ENCODE measurements at places on chromosomes 6 and 20.

DNA sequence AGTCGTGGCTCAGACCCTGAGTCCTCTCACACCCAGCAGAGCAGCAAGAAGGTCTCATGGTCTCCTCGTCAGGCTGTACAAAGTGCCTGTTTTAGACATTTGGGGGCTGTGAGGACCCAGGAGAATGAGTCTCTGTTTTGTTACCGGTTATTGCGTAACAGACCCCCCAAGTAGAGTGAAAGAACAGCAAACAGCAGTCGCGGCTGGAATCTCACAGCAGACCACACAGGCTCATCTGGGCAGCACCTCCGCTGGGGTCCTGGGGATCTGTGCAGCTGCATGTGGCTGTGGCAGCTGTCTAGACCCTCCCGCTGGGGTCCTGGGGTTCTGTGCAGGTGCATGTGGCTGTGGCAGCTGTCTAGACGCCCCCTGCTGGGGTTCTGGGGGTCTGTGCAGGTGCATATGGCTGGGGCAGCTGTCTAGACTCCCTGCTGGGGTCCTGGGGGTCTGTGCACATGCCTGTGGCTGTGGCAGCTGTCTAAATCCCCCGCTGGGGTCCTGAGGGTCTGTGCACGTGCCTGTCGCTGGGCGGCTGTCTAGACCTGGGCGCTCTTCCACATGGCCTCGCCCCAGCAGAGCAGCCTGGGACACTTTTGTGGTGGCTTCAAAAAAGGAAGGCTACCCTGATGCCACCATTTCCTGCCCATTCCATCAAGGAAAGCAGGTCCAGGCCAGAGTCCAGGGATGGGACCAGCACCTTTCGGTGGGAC, 24.7 kb downstream of the ENTPD6 start:
- no peak for DNase-seq

- DNase-seq: no peak
These were observed 102.9 kb upstream of the KCNG1 start for GRCh38 chr20:51125780-51126179.

DNA sequence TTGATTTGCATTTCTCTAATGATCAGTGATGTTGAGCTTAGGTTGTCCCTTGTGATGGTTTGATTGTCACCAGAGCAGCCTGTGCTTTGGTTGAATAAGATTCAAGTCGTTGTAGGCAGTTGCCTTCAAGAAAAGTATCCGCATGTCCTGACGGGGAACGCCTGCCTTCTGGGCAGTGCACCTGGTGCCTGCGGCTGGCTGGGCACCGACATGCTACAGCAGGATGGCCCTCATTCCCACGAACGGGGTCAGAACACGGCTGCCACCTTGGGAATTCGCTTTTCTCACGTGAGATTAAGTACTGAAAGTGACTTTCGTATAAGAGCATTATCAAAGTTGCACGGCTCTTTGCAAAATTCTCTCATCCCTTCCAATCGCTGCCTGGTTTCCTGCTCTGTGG, 78.4 kb downstream of the CDH4 start:
- no peak for DNase-seq

DNA sequence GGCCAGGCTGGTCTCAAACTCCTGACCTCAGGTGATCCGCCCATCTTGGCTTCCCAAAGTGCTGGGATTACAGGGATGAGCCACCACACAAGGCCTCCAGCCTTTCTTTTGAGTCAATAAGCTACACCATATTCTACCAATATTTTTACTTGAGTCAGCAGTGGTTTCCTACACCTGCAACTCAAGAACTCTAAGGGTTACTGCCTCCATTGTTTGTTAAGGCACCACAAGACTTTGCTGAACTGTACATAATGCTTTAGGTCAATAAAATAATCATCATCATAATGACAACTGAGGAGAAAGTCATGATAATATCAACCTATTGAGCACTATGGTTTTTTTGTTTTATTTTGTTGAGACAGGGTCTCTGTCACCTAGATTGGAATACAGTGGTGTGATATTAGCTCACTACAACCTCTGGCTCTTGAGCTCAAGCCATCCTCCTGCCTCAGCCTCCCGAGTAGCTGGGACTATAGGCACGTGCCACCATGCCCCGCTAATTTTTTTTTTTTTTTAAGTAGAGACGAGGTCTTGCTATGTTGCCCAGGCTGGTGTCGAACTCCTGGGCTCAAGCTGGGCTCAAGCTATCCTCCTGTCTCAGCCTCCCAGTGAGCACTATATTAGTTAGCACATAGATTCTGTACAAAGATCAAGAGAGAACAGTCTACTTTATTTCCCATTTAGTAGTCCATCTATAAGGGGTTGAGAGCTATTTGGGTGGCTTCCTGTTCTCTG, 34.9 kb upstream of the ZMYND8 start:
- no peak for DNase-seq

- no peak for DNase-seq
These were observed 928.3 kb downstream of the TBC1D32 start for GRCh38 chr6:120405947-120406346.

DNA sequence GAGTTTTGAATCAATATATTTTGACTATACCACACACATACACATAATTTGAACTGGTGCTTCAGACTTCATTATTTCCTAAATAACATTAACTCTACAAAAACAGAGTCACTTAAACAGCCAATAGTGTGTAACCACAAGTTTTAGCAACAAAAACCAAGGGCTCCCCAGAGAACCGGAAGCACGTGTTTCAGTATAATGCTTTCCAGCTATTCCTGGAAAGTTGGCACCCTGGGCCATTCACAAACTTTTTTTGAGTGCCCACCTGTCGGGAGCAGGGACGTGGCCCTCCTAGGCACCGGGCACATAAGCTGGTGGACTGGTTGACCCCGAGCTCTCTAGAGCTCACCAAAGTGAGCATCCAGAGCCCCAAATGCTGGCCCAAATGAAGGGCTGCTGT, 1.9 kb upstream of the SLC35D3 start:
- DNase-seq: no peak

DNA sequence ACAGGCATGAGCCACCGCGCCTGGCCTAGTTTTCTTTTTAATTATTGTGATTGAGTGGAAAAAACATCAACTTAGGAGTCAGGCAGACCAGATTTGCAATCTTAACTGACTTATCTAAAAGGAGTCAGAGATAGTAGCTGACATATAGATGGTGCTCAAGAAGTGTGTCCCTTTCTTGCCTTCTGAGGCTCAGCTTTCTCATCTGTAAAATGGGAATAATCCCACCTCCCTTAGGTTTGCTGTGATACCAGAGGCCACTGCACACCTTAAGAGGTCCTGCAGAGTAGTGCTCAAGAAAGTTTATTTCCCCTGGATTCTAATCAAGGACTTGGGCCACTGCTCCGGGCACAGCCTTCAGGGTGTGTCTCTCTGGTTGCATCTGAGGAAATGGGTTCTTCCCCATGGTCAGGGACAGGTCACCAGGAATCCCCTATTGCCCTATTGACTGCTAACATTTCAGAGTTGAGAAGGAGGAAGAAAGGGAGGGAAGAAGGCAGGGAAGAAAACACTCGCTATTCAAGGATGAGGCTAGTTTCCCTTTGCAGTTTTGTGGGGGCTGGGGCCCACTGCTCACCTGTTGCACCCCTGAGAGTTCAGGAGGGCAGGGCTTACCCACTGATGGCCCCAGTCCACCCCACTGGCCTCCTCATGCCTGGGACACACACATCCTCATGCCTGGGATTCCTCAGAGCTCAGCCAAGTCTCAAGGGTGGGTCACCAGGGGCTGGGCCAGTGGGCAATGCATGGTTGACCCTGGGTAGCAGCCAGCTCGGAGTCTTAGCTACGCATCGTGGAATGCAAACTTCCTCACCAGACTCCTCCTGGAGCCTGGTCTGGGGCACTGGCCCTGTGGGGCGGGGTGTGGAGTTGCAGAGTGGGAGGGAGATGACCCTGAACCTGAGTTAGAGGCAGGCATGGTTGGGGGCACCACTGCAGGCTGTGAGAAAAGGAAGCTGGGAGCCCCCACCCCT, 21.2 kb downstream of the C6orf132 start:
- no peak for DNase-seq

- no peak for DNase-seq
These were observed 333.9 kb downstream of the FARS2 start for GRCh38 chr6:5595184-5595583.

- no peak for DNase-seq
These were observed 51.3 kb upstream of the FOXC1 start for GRCh38 chr6:1558388-1558787.

GRCh38 chr20:21577551-21577950, 63.7 kb upstream of the NKX2-2 start:
- DNase-seq: no peak

- no peak for DNase-seq
These were observed 1.1 kb upstream of the ZBTB24 start for GRCh38 chr6:109484122-109484521.

GRCh38 chr6:162092816-162093502, 634.6 kb downstream of the PRKN start:
- DNase-seq: no peak

DNA sequence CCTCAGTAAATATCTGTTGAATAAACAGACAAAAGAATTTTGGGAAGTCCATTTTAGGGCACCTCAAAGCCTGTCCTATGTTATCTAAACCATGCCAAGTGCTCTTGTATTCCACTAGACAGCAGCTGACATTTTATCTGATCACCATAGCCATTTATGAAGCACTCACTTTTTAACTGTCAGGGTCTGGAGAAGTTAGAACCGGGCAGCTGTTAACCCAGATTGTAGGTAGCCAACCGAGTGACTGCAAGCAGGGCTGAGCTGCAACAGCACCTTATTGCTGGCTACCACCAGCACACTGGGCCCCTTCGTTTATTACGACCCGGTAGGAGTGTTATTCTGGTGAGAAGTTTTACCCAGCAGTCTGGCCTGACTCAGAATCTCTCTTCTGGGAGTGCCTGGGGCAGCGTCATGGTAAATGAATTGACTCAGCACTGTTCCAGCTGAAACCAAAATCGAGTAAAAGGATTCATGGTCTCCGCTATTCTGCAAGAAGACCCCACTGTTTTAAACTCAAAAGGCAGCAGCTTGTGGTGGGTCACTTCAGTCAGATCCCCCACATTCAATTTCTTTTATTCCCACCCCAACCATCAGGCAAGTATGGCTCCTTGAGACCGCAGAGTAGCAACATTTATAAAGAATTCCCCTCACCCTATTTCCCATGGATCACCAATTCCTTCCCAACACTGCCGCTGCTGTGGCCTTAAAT, 1.7 kb downstream of the UBE2V1 start:
- peak; percentile 31 for DNase-seq

GRCh38 chr20:58682656-58683531, 9.7 kb upstream of the NPEPL1 start:
- no peak for DNase-seq

GRCh38 chr6:142846883-142847287, 98.1 kb downstream of the HIVEP2 start:
- DNase-seq: no peak

DNA sequence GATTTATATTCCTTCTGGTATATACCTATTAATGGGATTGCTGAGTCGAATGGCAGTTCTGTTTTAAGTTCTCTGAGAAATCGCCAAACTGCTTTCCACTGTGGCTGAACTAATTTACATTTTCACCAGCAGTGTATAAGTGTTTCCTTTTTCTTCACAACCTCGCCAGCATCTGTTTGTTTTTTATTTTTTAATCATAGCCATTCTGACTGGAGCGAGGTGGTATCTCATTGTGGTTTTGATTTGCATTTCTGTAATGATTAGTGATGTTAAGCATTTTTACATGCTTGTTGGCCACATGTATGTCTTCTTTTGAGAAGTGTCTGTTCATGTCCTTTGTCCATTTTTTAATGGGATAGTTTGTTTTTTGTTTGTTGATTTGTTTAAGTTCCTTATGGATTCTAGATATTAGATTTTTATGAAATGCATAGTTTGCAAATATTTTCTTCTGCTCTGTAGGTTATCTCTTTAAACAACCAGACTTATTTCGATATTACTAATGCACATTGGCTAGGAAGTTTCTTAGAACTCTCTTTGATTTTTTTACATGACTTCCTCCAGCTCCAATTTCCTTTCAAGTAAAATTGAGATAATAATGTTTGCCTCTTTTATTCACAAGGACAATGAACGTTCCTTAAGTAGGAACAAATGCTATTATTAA, 12.2 kb upstream of the VNN1 start:
- DNase-seq: no peak

GRCh38 chr6:46053039-46053933, 37.6 kb upstream of the CLIC5 start:
- no peak for DNase-seq

- DNase-seq: no peak
These were observed 209.4 kb downstream of the FOXA2 start for GRCh38 chr20:22374678-22375590.

DNA sequence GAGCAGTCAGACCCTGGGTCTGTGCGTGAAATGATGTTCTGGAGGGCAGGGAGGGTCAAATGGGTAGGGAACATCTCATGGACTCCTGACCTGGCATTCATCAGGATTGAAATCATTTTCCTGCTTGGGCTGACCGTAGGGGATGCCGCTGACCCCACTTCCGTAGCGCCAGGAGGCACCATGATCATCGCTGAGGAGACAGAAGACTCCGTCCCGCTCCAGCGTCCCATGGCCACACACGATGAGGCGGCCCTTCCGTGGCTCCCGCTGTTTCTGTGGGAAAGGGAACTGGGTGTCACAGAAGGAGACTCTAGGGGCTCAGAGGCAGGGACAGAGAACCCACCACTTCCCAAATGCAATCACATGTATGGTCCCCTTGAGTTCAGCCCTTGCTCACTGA, 2.3 kb downstream of the NEU1 start:
- no peak for DNase-seq

GRCh38 chr6:116611056-116611455, 5.2 kb upstream of the RSPH4A start:
- DNase-seq: no peak

- no peak for DNase-seq
These were observed 58.5 kb upstream of the B3GAT2 start for GRCh38 chr6:71015392-71015791.

DNA sequence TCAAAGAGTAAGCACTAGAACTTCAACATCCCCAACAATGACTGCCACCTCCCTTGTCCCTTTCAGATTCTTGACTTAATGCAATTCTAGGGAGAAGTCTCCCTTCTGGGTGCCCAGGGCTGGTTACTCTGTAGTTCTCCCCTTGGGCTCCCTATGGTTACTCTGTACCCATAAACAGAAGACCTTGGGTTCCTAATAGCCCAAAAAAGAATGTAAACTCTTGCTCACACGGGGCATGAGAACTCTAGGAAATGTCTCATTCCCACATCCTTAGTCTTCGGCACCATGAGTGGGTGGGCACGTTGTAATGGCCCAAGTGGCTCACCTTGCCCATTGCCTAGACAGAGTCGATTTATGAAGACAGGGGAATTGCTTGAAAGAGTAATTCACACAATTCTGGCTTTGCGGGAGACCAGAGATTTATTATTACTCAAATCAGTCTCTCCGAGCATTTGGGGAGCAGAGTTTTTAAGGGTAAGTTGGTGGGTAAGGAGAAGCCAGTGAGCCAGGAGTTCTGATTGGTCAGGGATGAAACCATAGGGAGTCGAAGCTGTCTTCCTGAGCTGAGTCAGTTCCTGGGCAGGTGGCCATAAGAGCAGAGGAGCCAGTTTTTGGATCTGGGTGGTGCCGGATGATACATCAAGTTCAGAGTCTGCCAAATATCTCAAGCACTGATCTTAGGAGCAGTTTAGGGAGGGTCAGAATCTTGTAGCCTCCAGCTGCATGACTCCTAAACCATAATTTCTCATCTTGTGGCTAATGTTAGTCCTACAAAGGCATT, 61.2 kb upstream of the SIRPG start:
- DNase-seq: no peak

- DNase-seq: no peak
These were observed 729.2 kb downstream of the DHX35 start for GRCh38 chr20:39691151-39691862.

GRCh38 chr6:11231564-11232192, 790 bp downstream of the NEDD9 start:
- no peak for DNase-seq

- DNase-seq: no peak
These were observed 19.1 kb downstream of the IPCEF1 start for GRCh38 chr6:154337406-154338005.

Data from activated CD4-positive, alpha-beta T cell treated with anti-CD3 and anti-CD28 coated beads, Interleukin-2, amount 50 U/mL, for 4 hours (primary cell).